Glutamatergic neuron (in vitro differentiated cells): ENCODE measurements at places on chromosomes 11 and 22. TPM values are rescaled to one million over a fixed set of nuclear protein-coding genes. Genes with fewer than 3 reads are reported as not detected.

- H3K27me3 ChIP-seq, result no peaks in the 10 kb centered on the region
- H3K4me3 ChIP-seq, result no peak overlapping the region
- no peak for DNase-seq
- H3K27ac ChIP-seq, result no peak overlapping the region
Observed at GRCh38 chr11:60347084-60347797, 20.2 kb downstream of the MS4A6E start.

The PIK3IP1 gene
- 38.8 TPM for total RNA-seq

DNA sequence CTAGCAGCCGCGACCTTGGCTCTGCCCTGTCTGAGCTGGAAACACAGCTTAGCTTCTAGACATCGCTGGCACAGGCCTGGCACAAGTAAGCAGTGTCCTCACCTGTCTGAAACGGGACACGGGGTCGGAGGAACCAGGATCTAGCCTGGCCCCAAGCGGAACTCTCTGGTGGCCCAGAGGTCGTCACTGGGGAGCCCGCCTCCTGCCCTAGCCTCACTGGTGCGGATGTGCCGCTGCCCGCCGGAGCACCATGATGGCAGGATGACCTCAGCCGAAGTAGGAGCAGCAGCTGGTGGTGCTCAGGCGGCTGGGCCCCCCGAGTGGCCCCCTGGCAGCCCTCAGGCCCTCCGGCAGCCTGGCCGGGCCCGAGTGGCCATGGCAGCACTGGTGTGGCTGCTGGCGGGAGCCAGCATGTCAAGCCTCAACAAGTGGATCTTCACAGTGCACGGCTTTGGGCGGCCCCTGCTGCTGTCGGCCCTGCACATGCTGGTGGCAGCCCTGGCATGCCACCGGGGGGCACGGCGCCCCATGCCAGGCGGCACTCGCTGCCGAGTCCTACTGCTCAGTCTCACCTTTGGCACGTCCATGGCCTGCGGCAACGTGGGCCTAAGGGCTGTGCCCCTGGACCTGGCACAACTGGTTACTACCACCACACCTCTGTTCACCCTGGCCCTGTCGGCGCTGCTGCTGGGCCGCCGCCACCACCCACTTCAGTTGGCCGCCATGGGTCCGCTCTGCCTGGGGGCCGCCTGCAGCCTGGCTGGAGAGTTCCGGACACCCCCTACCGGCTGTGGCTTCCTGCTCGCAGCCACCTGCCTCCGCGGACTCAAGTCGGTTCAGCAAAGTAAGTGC, 871 bp downstream of the SLC35E4 start:
- H3K36me3 ChIP-seq, result no peaks in the 10 kb centered on the region
- H3K27ac ChIP-seq, result peak overlapping the region; percentile 43
- no peak for DNase-seq
- H3K4me1 ChIP-seq, result peaks cover 6% of the 10 kb centered on the region
- peak overlapping the region; percentile 89 for H3K4me3 ChIP-seq

The RNF121 gene
- 40.4 TPM for total RNA-seq

- no peak overlapping the region for H3K27ac ChIP-seq
- no peak for DNase-seq
- H3K36me3 ChIP-seq, result no peaks in the 10 kb centered on the region
- no peak overlapping the region for H3K4me3 ChIP-seq
- peaks cover 22% of the 10 kb centered on the region for H3K4me1 ChIP-seq
Observed at GRCh38 chr11:73536961-73537360, 61.0 kb downstream of the FAM168A start.

- no peak overlapping the region for H3K4me3 ChIP-seq
- H3K27ac ChIP-seq, result no peak overlapping the region
- no peaks in the 10 kb centered on the region for H3K36me3 ChIP-seq
- peaks cover 3% of the 10 kb centered on the region for H3K4me1 ChIP-seq
Observed at GRCh38 chr11:13215149-13215548, 62.4 kb upstream of the BMAL1 start.

DNA sequence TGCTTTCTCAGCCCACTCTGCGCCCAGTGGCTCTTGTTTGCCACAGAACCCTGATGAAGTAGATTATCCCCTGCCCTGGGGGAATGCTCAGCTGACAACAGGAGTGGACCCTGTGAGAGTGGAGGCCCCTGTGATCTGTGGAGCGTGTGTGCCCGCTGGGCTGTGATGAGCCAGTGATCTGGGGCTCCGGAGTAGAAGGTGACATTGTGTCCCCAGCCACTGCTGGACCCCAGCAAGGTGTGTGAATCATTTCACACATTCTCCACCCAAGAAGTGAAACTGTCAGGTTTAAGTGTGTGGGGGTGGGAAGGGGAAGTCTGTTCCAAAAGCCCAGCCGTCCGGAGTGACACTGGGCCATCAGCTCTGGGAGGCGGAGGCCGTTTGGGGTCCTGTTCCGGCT, 33.1 kb upstream of the GRAMD4 start:
- peaks cover 5% of the 10 kb centered on the region for H3K27me3 ChIP-seq
- H3K27ac ChIP-seq, result no peak overlapping the region
- no peak overlapping the region for H3K4me3 ChIP-seq
- H3K4me1 ChIP-seq, result peaks cover 16% of the 10 kb centered on the region
- DNase-seq, result no peak

- no peak overlapping the region for H3K27ac ChIP-seq
- no peak overlapping the region for H3K4me3 ChIP-seq
- no peak for DNase-seq
- H3K4me1 ChIP-seq, result peaks cover 4% of the 10 kb centered on the region
- peaks cover 2% of the 10 kb centered on the region for H3K27me3 ChIP-seq
Observed at GRCh38 chr11:30749268-30749667, 163.1 kb upstream of the MPPED2 start.

DNA sequence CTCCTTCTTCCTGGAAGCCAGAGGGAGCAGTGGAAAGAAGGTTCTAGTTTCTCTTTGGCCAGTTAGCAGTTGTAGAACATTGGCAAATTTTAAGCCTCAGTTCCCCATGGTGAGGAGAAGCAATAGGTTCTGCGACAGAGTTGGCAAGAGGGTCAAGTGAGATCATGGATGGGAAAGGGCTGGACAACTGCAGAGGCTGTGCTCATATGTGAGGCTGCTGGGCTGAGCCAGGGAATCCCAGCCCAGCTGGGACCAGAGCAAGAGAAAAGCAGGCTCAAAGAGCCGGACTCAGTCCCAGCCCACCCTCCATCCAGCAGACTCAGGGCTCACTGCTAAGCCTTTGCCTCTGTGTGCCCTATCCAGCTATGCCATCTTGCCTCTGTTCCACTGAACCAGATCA, 66.8 kb upstream of the MYOD1 start:
- no peak overlapping the region for H3K4me3 ChIP-seq
- H3K27me3 ChIP-seq, result peaks cover 4% of the 10 kb centered on the region
- peaks cover 13% of the 10 kb centered on the region for H3K36me3 ChIP-seq

The PPP2R1B gene
- total RNA-seq, result 66.3 TPM

The PGA4 gene
- not detected for total RNA-seq

- H3K4me1 ChIP-seq, result peaks cover 5% of the 10 kb centered on the region
- H3K27ac ChIP-seq, result no peak overlapping the region
- H3K36me3 ChIP-seq, result peaks cover 4% of the 10 kb centered on the region
- H3K27me3 ChIP-seq, result peaks cover 4% of the 10 kb centered on the region
Observed at GRCh38 chr22:24009227-24010017, 1.7 kb upstream of the CABIN1 start.

The MS4A13 gene
- not detected for total RNA-seq

DNA sequence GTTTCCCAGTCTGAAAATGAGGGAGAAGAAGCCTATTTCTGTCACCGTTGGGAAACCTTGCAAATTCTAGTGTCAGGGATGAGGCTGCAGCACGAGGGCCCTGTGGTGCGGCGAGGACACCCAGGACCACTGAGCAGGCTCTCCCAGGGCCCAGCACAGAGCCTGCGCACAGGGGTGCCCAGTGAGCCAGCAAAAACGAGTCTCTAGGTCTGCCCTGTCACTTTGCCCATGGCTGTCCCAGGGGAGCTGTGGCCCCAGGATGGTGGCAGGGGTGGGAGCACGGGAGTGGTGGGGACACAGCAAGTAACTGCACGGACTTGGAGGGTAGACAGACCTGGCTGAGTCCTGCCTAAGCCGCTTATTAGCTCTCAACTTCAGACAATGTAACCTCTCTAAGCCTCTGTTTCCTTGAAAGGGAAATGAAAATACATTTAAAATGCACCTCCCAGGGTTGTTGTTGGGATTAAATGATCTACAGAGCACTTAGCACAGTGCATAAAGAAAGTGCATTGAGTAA, 44.2 kb downstream of the DSCAML1 start:
- peaks cover 5% of the 10 kb centered on the region for H3K4me1 ChIP-seq
- H3K36me3 ChIP-seq, result no peaks in the 10 kb centered on the region
- H3K4me3 ChIP-seq, result no peak overlapping the region
- DNase-seq, result no peak

DNA sequence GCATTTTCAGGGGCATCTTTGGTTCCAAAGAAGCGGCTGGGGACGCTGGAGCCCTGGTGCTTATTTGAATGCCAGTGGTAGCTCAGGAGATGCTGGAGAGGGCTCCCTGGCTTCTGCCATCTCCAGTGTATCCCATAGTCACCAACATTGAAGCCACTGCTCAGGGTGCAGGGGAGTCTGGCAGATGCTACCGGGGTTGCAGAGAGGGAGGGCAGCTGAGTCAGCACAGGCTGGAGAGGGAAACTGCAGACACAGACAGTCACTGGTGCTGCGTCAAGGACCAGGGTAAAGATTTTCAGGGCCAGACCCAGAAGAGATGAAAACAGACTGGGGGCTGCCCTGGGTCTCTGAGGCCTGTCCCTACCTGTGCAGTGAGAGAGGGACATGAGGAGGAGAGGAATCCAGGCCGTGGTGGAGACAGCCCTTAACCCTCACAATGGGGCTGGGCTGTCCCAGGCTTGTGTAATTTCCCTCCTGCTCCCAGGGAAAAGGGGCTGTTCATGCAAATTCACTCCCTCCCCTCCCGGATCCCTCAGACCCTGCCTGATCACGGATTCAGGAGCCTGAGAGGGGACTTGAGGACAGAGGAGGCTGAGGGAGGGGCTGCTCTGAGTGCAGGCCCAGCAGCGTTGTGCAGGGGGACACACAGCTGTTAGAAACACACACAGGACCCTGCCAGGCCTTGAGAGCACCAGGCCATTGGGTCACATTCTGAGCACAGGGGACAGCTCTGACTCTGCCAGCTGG, 126.9 kb upstream of the GRK3 start:
- H3K27ac ChIP-seq, result peak overlapping the region; percentile 85
- H3K27me3 ChIP-seq, result peaks cover under 1% of the 10 kb centered on the region
- peaks cover 12% of the 10 kb centered on the region for H3K4me1 ChIP-seq
- H3K36me3 ChIP-seq, result no peaks in the 10 kb centered on the region

DNA sequence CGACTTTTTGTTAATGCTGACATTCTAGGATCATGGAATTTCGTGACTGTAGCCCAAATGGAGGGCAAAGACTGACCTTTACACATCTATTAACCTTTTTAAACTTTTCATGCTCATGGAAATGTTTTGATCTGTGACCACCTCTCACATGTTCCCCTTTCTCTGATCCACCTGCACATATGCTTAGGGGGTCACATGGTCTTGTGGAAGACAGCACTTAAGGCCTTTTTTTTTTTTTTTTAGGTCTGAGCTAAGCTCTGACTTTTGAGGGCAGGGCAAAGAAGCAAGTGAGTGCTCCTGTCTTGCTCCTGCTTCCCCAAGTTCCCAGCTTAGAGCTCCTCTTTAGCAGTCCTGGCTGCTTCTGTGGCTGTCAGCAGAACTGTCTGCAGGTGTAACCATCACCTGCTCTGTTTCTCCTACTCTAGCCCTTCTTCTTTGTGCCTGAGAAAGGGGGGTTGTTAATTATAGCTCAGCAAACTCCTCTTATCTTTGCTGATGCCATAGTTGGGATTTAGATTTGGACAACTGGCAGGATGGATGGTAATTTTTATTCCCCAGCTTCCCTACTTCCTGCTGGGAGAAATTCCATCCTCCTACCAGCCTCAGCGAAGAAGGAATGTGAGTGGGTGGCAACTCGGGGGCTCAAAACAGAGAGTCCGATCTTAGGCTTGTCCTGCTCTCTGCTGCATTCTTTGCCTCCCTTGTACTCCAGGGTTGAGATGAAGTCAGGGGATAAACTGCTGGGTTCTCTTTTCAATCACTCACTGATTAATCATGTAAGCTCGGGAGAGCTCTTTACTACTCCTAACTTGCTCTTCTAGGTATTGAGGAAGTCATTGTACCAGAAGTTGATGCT, 64.4 kb downstream of the GRAMD1B start:
- no peaks in the 10 kb centered on the region for H3K36me3 ChIP-seq
- H3K4me1 ChIP-seq, result peaks cover 10% of the 10 kb centered on the region
- H3K4me3 ChIP-seq, result no peak overlapping the region
- no peak for DNase-seq
- no peak overlapping the region for H3K27ac ChIP-seq
- H3K27me3 ChIP-seq, result no peaks in the 10 kb centered on the region

DNA sequence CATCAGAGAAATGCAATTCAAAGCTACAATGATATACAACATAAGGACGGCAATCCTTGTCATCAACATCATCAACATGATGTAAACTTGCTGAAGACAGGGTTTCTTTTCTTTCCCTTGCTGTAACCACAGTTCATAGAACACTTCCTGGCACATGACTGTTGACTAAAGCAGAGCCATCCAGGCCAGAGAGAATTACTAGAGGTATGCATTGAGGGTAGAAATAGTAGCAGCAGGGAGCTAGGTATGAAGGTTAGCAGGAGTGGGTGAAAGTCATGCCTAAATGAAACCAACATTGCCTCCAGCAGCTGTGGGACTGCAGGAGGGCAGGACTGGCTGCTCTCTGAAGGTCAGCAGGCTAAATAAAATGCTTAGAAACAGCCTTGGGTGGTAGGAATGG, 103.7 kb downstream of the LRRC32 start:
- no peaks in the 10 kb centered on the region for H3K27me3 ChIP-seq
- no peak overlapping the region for H3K27ac ChIP-seq
- no peak for DNase-seq
- H3K4me3 ChIP-seq, result no peak overlapping the region
- H3K4me1 ChIP-seq, result no peaks in the 10 kb centered on the region
- H3K36me3 ChIP-seq, result peaks cover 12% of the 10 kb centered on the region

The SAA1 gene
- not detected for total RNA-seq

The CRYBB3 gene
- total RNA-seq, result not detected

DNA sequence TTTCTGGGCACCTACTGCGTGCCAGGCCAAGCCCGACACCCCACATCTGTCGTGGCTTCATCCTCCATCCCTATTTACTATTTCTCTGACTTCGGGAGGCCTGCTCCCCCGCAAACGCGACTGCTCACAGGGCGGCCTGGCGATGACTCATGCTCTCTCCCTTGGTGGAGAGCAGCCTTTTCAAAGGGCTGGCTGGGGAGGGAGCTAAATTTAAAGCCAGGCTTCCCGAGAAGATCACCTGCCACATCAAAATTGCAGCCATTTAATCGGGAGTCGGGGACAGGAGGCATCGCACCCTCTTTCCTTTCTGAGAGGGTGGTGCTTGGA, 24.9 kb upstream of the SHISAL1 start:
- peaks cover 7% of the 10 kb centered on the region for H3K27me3 ChIP-seq
- peaks cover 13% of the 10 kb centered on the region for H3K4me1 ChIP-seq
- no peaks in the 10 kb centered on the region for H3K36me3 ChIP-seq
- H3K27ac ChIP-seq, result no peak overlapping the region
- no peak overlapping the region for H3K4me3 ChIP-seq

GRCh38 chr22:37926358-37926757, 20.3 kb downstream of the MICALL1 start:
- H3K27me3 ChIP-seq, result peaks cover 5% of the 10 kb centered on the region
- DNase-seq, result no peak
- H3K27ac ChIP-seq, result no peak overlapping the region
- H3K4me3 ChIP-seq, result no peak overlapping the region

- no peak overlapping the region for H3K27ac ChIP-seq
- DNase-seq, result no peak
- no peak overlapping the region for H3K4me3 ChIP-seq
- no peaks in the 10 kb centered on the region for H3K36me3 ChIP-seq
Observed at GRCh38 chr11:39144351-39145130, 2314.9 kb downstream of the LRRC4C start.
